ENCODE measurements at places on chromosomes 16 and 17.
A peak's percentile ranks its signal among the peaks of the same experiment; 100 is the strongest.

GRCh38 chr16:57823836-57824235 is 21.5 kb upstream of the KIFC3 start:
- DNase-seq, result no peak

- DNase-seq, result no peak
Observed at GRCh38 chr17:8776248-8776647, 17.9 kb upstream of the SPDYE4 start.

GRCh38 chr16:65114527-65114926 is 7.3 kb downstream of the CDH11 start:
- no peak for DNase-seq

DNA sequence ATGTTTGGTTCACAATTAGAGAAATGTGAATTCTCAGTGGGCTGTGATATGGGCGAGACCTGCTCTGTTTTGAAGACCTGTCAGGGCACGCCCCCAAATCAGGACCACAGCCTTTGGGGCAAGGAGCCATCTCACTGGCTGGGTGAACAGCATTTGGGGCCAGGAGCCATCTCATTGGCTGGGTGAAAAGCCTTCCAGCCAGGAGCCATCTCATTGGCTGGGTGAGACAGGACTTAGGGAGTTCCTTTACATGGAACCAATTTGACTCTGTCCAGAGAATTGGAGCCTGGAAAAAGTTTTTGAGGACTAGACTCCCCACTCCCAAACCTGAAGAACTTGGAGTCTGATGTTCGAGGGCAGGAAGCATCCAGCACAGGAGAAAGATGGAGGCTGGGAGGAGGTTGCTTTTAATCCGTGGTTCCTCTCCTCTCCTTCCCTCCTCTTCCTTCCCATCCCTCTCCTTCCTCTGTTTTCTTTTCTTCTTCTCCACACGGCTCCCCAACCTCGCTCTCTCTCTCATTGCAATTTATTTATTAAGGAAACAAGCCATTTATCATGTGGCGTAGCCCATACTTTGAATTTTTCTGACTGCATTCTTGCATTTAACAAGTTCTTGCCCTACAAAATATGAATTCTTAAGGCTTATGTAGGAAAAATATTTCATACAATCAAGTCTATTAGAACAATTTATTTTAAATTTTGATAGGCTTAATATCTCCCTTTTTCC is 19.7 kb downstream of the FOXL1 start:
- DNase-seq, result no peak

DNA sequence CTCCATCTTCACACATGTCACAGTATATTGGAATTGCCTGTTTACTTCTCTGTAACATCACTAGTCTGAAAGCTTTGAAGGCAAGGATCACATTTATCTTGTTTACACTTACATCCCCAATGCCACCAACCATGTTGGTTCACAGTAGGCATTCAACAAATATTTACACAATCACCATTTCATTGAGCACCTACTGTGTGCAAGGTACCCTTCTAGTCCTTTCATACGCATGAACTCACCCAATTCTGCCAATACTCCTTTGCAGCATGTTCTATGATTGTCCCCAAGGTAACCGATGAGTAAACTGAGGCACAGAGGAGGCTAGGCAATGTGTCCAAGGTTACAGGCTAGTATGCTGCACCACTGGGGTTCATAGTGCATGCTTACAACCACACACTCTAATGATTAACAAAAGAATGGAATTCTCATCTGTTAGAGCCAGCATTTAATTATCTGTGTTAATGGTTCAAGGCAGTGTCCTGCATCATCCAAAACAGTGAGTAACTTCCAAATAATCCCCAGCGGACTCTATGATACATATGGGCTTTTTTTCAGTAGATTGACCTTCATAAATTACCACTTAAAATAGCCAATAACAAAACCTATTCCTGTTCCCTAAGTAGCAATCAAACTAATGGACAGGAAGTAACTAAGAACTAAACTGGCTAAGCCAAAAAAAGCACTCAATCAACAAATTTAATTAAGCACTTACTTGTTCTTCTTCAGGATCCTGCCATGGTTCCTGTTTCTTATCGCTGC is 364.5 kb upstream of the XYLT1 start:
- no peak for DNase-seq

- DNase-seq, result no peak
Observed at GRCh38 chr17:6642592-6642991, 1.7 kb downstream of the TXNDC17 start.

DNA sequence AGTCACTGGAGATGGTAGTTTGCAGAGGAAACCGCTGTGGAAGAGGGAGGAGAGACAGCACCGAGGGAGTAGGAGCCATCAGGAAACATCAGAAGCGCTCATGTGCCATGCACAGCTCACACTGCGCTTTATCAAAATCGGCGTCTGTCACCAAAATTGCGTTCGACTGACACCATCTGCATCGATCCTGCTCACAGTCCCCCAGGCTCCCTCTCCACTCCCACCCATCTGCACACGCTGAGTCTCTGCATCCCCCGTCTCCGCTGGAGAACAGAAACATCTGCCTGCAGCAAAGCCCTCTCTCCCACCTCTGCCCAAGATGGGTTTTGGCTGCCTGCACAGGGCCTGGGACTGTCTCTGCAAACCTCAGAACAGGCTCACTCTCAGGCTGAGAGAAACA is 187.5 kb upstream of the RPL38 start:
- no peak for DNase-seq

DNA sequence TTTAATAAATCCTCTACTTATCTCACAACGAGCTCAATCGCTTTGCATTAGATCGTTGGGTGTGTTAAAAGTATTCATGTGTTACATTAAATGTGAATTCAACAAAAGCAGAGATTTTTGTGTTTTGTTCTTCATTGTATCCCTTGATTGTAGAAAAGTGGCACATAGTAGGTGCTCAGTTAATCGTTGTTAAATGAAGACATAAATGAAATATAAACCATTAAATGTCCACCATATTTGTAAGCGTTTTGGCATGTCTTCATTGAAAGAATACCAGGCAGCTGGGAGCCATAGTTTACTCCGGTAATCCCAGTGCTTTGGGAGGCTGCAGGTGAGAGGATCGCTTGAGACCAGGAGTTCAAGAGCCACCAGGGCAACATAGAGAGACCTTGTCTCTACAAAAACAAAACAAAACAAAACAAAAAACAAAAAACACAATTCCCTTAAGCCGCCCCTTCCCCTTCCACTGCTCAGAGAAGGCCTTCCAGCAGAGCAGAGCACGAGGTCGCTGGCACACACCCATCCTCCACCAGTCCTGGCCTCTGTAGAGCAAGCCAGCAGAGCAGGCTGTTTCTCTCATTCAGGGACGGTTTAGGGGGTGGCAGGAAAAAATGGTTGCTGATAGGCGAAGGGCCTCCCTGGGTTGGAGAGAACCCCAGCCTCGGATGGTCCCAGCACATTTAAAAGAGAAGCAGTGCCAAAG is 673 bp upstream of the CHD9 start:
- peak; percentile 67 for DNase-seq

All from colonic mucosa (tissue), 4 donors.